Activated CD4-positive, alpha-beta T cell treated with anti-CD3 and anti-CD28 coated beads for 36 hours (primary cell): ENCODE measurements at places on chromosomes 5 and 9.

GRCh38 chr5:56569076-56569475 lies 246.3 kb upstream of the MAP3K1 start:
- DNase-seq: no peak

- peak; percentile 96 for DNase-seq
Measured at GRCh38 chr5:133025804-133026663, at the start of gene ZCCHC10. TSS of gene ZCCHC10 (minus strand) at chr5:133026549. CDS start at chr5:133026537, 12 bp downstream.

GRCh38 chr5:163193886-163194285 lies 243.5 kb upstream of the CCNG1 start:
- no peak for DNase-seq

DNA sequence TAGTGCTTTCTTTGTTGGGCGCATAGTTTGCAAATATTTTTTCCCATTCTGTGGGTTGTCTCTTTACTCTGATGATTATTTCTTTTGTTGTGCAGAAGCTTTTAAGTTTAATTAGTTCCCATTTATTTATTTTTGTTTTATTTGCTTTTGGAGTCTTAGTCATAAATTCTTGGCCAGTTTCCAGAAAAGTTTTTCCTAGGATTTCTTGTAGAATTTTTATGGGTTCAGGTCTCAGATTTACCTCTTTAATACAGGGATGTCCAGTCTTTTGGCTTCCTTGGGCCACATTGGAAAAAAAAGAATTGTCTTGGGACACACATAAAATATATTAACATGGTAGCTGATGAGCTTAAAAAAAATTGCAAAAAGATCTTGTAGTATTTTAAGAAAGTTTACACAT lies 122.0 kb downstream of the WDR70 start:
- no peak for DNase-seq

GRCh38 chr5:154885439-154885838 lies 27.0 kb downstream of the CNOT8 start:
- no peak for DNase-seq

DNA sequence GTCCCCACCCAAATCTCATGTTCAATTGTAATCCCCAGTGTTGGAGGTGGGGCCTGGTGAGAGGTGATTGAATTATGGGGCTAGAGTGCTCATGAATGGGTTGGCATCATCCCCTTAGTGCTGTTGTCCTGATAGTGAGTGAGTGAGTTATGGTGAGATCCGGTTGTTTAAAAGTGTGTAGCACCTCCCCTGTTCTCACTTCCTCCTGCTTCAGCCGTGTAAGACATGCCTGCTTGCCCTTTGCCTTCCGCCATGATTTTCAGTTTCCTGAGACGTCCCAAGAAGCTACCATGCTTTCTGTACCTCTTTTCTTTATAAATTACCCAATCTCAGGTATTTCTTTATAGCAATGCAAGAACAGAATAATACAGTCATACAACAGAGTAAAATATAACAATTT lies 742 bp upstream of the LECT2 start:
- no peak for DNase-seq

GRCh38 chr5:179422908-179423481 lies 77.7 kb upstream of the ADAMTS2 start:
- no peak for DNase-seq
